BJ (cell line): ENCODE measurements at places on chromosomes 12 and 14.

DNA sequence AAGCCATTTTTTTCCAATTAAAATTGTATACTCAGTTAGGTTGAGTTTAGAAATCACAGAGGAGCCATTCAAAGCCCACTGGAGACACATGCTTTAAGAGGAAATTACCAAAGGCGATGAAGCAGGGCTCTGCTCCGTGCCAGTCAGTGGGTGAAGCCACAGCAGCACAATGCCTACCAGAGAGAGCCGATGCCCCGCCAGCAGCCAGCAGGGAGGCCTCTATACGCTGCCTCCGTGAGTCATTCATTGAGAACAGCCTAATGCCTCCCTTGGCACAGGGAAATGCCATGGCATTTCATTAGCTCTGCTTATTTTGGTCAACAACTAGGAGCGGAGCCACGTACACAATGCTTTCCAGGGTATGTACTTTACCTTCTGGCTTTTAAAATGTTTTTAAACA, 197.8 kb upstream of the FRMD6 start:
- DNase-seq: no peak

DNA sequence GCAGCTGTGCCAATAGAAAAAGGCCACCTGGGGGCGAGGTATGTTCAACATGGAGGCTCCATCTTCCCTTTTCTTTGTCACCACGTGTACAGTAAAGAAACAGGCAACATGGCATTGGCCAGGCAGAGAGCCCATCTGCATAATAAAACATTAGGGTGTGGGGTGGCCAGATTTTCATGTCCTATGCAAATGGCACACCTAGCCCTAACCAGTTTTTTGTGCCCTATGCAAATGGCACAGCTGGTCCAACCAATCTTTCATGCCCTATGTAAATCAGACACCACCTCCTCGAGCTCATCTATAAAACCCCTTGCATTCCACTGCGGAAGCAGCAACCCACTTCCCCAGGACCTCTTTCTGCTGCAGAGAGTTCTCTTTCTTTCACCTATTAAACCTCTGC, 149.1 kb upstream of the RGS6 start:
- no peak for DNase-seq

- DNase-seq: no peak
Measured at GRCh38 chr12:89369166-89369565, 16.9 kb upstream of the DUSP6 start.

- DNase-seq: no peak
Measured at GRCh38 chr12:6020930-6021329, 75.9 kb upstream of the ANO2 start.

DNA sequence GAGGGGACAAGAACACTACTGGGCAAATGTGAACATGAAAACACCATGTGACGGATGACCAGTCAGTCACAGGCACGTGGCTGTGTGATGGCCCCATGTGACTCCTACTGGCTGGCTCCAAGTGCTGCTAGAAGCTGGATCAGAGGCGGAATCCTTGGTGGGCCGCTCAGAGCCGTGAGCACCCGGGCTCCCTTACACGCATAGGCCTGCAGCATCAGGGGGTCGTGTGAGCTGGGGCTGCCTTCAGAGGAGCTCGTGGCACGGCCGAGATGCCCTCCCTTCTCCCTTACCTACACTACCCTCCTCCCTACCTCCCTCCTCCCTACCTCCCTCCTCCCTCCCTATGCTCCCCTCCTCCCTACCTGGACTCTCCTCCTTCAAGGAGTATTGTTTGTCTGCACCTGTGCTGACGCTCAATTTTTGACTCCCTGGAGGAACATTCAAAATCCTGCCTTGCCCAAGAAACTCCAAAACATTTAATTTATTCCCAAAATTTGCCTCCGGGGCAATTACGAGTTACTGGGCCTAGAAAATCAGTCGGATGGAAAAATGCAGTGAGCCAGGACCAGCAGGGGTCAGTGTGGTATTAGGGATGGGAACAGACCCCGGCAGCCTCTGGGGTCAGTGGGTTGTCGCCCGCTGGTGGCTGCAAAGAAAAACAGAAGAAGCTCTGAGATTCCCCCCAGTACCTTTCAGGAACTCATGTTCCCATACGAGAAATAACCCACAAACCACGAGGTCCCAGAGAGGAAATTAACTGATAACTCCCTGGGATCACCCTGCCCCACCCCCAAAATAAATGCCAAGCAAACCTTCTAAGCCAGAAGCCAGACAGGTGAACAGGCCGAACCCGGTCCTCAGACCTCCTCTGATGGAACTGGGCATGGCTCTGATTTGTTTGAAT, 61.3 kb downstream of the C14orf132 start:
- DNase-seq: no peak

GRCh38 chr12:3658327-3659163, 94.4 kb downstream of the CRACR2A start:
- no peak for DNase-seq

GRCh38 chr12:92717202-92717601, 14.4 kb downstream of the PLEKHG7 start:
- DNase-seq: no peak

GRCh38 chr12:58668871-58669270, 251.4 kb downstream of the LRIG3 start:
- DNase-seq: peak; percentile 91
